Uterus (tissue), 4 donors: ENCODE measurements at places on chromosomes 11 and 22. TPM values are rescaled to one million over a fixed set of nuclear protein-coding genes. Genes with fewer than 3 reads are reported as not detected.
A peak's percentile ranks its signal among the peaks of the same experiment; 100 is the strongest.

MUC6 gene
- total RNA-seq, result not detected

RFPL3 gene
- not detected for total RNA-seq

ZDHHC8 gene
- total RNA-seq, result 2.4 TPM

OR5P2 gene
- not detected for total RNA-seq

IL18BP gene
- 11.3 TPM for total RNA-seq

SUSD2 gene
- total RNA-seq, result 2.3 TPM

NAT10 gene
- total RNA-seq, result 23.6 TPM

DNA sequence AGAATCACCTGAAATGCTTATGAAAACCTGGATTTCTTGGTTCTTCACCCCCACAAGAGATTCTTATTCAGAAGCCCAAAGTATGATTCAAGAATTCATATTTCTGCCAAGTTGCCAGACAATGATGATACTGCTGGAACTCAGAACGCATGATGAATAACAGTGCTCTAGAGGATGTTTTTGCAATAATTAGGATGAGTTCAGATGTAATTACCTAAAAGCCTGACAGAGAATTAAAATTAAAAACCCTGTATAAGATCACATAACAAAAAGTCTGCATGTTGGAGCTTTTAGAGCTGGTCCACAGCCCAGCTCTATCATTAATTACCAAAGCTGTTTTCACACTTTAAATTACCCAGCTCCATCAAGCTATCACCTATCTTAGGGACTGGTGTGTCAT lies 211.8 kb downstream of the LUZP2 start:
- H3K4me1 ChIP-seq, result no peaks in the 10 kb centered on the region
- H3K36me3 ChIP-seq, result no peaks in the 10 kb centered on the region
- no peaks in the 10 kb centered on the region for H3K27me3 ChIP-seq
- no peak overlapping the region for H3K27ac ChIP-seq
- DNase-seq, result no peak

GRCh38 chr11:18320617-18321016 lies 1.3 kb downstream of the HPS5 start:
- no peak for DNase-seq
- peaks cover 8% of the 10 kb centered on the region for H3K4me1 ChIP-seq
- H3K27me3 ChIP-seq, result no peaks in the 10 kb centered on the region
- H3K4me3 ChIP-seq, result no peak overlapping the region
- no peaks in the 10 kb centered on the region for H3K36me3 ChIP-seq
- no peak overlapping the region for H3K27ac ChIP-seq

GRCh38 chr22:43550024-43550620 lies 138.3 kb downstream of the MPPED1 start:
- no peak overlapping the region for H3K4me3 ChIP-seq
- H3K27me3 ChIP-seq, result no peaks in the 10 kb centered on the region
- H3K27ac ChIP-seq, result no peak overlapping the region
- no peaks in the 10 kb centered on the region for H3K4me1 ChIP-seq
- no peak for DNase-seq
- no peaks in the 10 kb centered on the region for H3K36me3 ChIP-seq

DNA sequence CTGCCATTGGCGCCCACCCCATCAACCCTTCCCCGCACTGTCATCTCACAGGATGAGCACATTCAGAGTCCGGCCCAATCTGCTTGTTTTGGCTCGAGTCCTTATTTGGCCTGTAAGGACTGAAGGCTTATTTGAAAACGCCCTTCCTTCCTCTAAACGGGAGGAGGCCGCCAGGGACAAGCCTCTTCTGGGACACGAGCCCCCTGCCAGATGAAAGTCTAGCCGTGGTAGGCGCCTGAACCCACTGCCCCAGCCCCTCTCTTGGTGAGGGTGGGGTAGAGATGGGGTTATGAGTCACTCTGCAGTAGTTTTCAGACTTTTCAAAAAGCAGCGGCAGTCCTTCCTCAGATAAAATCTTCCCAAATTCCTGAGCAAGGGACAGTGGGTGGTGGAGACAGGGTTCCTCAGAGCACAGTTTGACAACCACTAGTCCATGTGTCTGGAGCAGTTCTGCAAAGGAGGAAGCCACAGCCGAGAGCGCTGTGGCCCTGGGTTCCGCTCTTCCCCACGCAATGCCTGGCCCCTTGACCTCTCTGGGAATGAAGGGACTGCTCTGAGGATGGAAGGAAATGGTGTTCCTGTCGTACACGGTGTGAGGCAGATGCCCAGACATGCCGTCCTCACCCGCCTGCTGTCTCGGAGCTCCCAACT lies 57.0 kb downstream of the MYH9 start:
- peak; percentile 79 for DNase-seq
- H3K4me1 ChIP-seq, result peaks cover 73% of the 10 kb centered on the region
- H3K27ac ChIP-seq, result peak overlapping the region; percentile 95
- no peak overlapping the region for H3K4me3 ChIP-seq

DNA sequence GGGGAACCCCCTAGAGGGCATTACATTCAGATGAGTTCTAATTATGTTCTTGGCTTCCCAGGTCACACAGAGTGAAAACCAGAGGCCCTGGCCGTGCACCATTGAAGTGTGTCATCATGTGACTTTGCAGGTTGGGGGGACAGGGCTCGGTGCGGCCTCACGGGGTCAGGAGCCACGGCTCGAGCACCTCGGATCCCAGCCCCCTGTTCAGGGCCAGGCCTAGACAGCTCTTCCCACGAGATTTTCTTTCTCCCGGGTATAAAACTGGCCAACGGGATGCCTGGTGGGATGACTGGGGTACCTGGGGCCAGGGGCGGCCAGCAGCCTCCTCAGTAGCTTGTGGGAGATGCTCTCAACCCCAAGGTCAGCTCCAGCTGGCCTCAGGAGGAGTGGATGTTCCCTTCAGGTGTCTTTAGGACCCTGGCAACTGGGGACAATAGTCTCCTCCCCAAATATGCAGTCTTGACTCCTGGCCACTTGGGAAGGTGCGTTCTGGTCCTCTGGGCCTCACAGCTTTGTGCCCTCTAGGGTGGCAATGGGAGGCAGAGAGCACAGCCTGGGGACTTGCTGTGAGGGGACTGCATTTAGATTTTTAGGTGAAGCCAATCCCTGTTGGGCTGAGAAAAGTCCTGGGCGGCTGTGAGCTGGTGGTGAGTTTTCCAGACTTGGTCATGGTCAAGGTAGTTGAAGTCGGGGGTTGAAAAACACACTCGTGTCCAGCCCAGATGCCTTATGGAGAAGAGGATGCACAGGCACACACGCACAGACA lies 95.6 kb downstream of the KCNQ1 start:
- no peak overlapping the region for H3K27ac ChIP-seq
- DNase-seq, result no peak
- H3K4me1 ChIP-seq, result no peaks in the 10 kb centered on the region
- H3K36me3 ChIP-seq, result no peaks in the 10 kb centered on the region
- no peak overlapping the region for H3K4me3 ChIP-seq
- no peaks in the 10 kb centered on the region for H3K27me3 ChIP-seq

DNA sequence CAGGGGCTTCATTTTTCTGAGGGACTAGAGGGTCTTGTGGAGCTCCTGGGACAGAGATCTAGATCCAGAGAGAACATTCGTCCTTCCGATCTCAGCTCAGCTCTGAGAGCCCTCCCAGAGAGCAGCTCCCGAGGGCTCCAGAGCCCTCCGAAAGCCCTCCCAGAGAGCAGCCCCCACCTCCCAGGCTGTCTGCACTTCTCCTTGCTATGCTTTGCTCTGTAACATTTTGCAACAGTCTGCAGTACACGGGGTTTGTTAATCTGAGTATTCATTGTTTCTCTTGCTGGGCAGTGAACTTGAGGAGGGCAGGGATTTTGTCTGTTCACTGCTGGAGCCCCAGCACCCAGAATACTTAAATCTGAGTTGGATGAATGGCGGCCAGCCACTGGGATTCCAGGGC lies 2.6 kb downstream of the GGA1 start:
- H3K27ac ChIP-seq, result no peak overlapping the region
- H3K36me3 ChIP-seq, result no peaks in the 10 kb centered on the region
- no peak overlapping the region for H3K4me3 ChIP-seq
- H3K27me3 ChIP-seq, result no peaks in the 10 kb centered on the region

GRCh38 chr11:6660712-6661111 lies 5.1 kb upstream of the DCHS1 start:
- H3K27ac ChIP-seq, result no peak overlapping the region
- no peak overlapping the region for H3K4me3 ChIP-seq
- no peaks in the 10 kb centered on the region for H3K27me3 ChIP-seq
- no peak for DNase-seq
- H3K36me3 ChIP-seq, result no peaks in the 10 kb centered on the region

DNA sequence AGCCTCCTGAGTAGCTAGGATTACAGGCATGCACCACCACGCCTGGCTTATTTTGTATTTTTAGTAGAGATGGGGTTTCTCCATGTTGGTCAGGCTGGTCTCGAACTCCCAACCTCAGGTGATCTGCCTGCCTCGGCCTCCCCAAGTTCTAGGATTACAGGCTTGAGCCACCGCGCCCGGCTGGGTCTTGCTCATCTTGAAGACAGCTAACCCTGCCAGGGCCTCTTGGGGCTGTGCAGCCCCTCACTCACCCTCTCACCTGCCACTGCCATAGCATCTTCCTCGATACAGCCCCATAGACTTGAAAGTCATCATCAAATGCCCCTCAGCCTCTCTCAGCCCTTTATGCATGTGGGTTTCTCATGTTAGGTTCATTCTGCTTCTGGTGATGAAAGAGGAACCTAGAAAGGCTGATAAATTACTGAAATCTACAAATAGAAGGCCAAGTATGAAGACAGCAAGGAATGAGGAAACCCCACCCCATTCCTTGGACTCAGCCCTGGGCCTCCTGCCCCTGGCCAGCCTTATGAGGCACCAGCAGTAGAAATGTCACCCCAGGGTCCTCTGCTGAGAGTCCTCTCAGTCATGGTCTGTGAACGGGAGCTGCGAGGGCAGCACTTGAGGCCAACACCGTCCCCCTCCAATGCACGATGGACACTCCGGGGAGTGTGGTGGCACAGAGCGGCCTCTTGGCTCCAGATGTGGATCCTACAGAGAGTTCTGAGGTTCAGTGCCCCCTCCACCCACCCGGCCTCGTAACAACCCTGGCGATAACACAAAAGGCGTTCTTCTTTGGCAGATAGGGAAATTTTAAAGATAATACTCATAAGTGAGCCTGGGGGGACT lies 24.8 kb downstream of the SCGB1A1 start:
- no peaks in the 10 kb centered on the region for H3K36me3 ChIP-seq
- peak overlapping the region; percentile 35 for H3K4me3 ChIP-seq
- peak; percentile 53 for DNase-seq
- peak overlapping the region; percentile 95 for H3K27ac ChIP-seq
- H3K27me3 ChIP-seq, result no peaks in the 10 kb centered on the region

- no peaks in the 10 kb centered on the region for H3K4me1 ChIP-seq
- H3K4me3 ChIP-seq, result no peak overlapping the region
- DNase-seq, result no peak
- H3K27me3 ChIP-seq, result no peaks in the 10 kb centered on the region
- H3K36me3 ChIP-seq, result no peaks in the 10 kb centered on the region
- no peak overlapping the region for H3K27ac ChIP-seq
Observed at GRCh38 chr22:31917227-31917921, 27.0 kb upstream of the YWHAH start.

- H3K27me3 ChIP-seq, result no peaks in the 10 kb centered on the region
- peak overlapping the region; percentile 78 for H3K27ac ChIP-seq
- H3K4me3 ChIP-seq, result no peak overlapping the region
- no peak for DNase-seq
- H3K4me1 ChIP-seq, result no peaks in the 10 kb centered on the region
- H3K36me3 ChIP-seq, result no peaks in the 10 kb centered on the region
Observed at GRCh38 chr11:102599642-102600261, 25.4 kb downstream of the MMP20 start.

DNA sequence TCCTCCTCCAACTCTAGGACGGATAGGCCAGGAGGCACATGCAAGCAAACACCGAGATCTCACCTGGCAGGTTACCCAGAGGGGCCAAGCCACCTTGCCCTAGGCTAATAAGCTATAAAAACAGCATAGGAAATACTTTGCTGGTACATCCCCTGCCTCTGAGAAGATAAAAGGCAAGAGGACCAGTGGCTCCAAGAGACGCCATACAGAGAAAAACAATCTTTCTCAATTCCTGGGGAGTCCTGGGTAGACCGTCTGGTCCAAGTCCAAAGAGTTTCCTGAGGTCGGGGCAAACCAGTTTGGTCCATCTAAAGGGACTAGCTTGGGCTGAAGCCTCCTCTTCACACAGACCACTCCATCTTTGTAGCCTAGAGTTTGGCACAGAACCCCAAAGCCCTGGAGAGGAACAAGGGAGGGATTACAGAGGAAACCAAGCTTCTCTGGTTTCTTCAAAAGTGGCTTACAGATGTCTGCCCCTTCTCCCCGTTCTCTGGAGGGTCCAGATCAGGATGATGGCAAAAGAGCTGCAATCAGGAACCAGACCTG lies 40.4 kb downstream of the NUMA1 start:
- no peaks in the 10 kb centered on the region for H3K27me3 ChIP-seq
- H3K4me3 ChIP-seq, result peak overlapping the region; percentile 79

- H3K4me1 ChIP-seq, result no peaks in the 10 kb centered on the region
- H3K36me3 ChIP-seq, result no peaks in the 10 kb centered on the region
- DNase-seq, result no peak
- H3K27ac ChIP-seq, result no peak overlapping the region
Observed at GRCh38 chr11:125464666-125465065, 31.4 kb downstream of the FEZ1 start.

- H3K4me1 ChIP-seq, result no peaks in the 10 kb centered on the region
- no peak overlapping the region for H3K4me3 ChIP-seq
- no peaks in the 10 kb centered on the region for H3K27me3 ChIP-seq
- no peak overlapping the region for H3K27ac ChIP-seq
- H3K36me3 ChIP-seq, result no peaks in the 10 kb centered on the region
Observed at GRCh38 chr11:131544591-131544990, 174.2 kb downstream of the NTM start.

DNA sequence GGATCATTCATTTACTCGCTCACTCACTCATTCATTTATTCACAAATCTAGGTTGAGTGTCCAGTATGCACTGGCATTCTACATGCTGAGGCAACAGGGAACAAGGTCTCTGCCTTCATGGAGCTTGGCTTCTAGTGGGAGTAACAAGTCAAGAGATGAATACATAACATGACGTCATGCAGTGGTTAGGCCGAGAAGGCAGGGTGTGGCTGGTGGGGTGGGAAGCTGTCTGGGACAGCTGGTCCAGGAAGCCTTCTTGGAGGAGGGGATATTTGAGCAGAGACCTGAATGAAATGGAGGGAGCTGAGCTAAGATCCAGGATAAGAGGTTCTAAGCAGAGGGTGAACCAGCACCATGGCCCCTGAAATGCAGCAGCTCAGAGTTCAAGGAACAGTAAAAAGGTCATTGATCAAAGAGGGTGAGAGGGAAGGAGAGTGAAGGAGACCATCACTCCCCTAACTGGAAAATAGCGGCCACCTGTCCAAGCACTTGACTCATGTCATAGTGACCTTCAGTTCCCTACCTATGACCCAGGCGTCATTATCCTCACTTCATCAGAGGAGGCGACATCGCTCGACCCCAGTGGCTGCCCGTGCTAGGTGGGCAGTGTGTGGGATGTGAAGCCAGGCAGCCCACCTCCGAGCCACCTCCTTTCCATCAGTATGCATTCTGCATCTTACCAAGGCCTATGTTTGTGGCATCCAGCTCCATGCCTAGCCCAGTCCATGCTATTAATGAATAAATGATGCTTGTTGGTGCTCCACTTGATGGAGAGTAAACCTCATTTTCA lies 105.0 kb downstream of the TSPAN18 start:
- no peaks in the 10 kb centered on the region for H3K4me1 ChIP-seq
- no peak overlapping the region for H3K27ac ChIP-seq
- no peak for DNase-seq
- H3K36me3 ChIP-seq, result no peaks in the 10 kb centered on the region
- no peak overlapping the region for H3K4me3 ChIP-seq
- no peaks in the 10 kb centered on the region for H3K27me3 ChIP-seq
